ENCODE measurements at places on chromosomes 2 and 18.

GRCh38 chr2:223488814-223489213 is 113.3 kb downstream of the SCG2 start:
- no peak for DNase-seq

DNA sequence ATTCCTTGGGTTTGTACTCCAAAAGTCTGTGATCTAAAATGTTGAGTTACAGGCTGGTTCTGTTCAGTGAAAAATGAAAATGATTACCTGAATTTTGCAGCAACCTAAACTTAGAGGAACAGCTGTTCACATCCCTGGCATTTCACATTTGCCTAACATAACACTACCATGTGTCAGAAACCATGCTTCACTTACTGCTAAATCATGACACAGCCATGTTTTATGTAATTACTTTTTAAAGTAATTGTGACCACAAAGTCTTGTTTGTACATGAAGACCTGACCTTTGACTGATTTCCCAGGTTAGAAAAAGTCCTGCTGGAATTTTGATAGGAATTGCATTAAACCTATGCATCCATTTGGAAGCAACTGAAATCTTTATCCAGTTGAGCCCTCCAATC is 79.1 kb downstream of the FAM168B start:
- no peak for DNase-seq

GRCh38 chr2:100476606-100477005 is 6.3 kb downstream of the NMS start:
- no peak for DNase-seq

- DNase-seq = no peak
These were observed 5.7 kb downstream of the PSME4 start for GRCh38 chr2:53964987-53965687.

GRCh38 chr2:9145752-9146430 is 60.7 kb upstream of the ASAP2 start:
- no peak for DNase-seq

DNA sequence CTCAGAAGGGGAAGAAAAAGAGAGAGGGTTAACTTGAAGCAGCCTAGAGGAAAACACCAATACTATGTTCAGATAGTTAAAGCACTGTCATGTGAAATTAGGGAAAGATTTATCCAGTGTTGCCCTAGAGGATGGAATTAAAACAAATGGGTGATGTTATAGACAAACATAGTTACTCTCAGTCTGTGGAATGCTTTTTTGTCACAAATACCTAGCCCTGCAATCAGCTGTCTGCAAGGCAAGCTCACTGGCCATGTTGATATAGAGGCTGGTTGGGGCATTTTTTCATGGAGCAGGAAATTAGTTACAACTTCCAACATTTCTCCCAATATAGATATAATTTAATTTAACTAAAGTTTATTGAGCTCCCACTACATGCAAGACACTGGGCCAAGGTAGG is 8.4 kb upstream of the RAB10 start:
- no peak for DNase-seq

- no peak for DNase-seq
These were observed 36.3 kb upstream of the SMAD7 start for GRCh38 chr18:48986851-48987761.

DNA sequence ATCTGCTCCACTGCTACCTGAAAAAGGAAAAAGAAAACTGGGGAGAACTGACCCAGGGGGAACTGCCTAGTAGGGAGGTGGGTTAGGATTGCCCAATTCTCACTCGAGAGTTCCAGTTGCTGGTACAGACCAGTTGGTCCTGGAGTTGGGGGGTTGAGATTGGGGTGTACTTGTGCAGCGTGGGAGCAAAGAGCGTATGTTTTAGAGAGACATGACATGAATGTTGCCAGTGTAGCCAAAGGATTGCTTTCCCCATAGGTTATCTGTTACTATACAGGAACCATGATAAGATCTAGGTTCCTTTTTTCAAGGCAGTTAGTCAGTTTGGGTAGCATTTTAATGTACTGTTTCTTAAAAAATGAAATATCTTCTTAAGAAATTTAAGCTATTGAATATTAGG is 68.6 kb downstream of the APLF start:
- no peak for DNase-seq

DNA sequence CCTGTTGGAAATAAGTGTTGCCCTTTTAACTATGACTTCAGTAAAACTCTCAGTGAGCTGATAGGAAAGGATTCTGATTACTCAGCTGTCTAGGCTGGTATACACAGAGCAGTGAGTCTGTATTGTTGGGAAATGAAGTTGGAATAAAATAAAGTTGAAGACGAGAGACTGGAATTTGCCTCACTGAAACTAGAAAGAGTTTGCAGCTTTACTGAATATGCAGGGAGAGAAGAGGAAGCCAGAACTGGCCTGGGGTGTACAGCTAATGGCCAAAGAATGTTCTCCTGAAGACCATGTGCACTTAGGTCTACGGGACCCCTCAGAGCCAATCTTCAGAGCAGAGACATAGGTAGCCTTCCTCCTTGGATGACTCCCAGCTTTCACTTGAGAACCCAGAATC is 26.5 kb downstream of the EIF4E2 start:
- DNase-seq = no peak

DNA sequence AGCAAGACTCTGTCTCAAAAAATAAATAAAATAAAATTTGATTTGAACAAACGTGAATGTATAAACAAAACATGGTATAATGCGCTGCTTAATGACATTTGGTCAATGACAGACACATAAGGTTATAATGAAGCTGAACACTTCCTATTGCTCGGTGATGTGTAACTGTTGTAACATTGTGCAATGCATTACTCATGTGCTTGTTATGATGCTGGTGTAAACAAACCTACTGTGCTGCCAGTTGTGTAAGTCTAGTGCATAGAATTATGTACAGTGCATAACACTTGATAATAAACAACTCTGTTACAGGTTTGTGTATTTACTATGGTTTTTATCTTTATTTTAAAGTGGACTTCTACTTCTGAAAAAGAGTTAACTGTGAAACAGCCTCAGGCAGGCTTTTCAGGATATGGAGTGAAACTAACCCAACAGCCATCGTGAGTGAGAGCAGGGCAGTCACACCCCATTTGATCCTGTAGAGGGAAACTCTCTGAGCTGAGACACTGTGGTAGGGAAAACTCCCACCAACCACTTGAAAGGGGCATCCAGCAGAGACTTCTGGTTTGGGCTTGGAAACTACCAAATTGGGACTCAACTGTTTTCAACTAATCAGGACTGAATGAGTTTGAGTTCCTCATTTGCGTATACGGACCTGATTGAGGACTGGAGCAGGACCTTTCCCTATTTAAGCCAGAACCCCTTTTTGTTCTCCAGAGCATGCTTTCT is 8.7 kb upstream of the RPRD1A start:
- DNase-seq = no peak

DNA sequence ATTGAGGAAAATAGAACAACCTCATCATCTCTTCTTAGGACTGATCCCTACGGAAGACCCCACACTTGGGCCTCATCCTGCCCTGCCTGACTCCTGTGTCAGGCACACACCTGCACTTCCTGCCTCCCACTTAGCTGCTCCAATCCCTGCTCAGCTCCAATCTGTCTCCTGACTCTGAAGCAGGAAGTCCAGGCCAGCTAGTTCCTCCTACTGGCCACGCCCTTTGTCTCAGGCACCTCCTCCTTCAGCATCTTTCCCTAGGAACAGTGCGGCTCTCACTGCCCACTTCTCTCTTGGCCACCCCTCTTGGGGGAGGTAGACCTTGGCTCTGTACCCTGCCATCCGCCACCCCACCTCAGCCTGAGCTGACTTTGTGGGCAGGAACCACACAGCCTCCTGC is 135.8 kb downstream of the CELF4 start:
- no peak for DNase-seq

GRCh38 chr2:46798041-46798440 is 117.6 kb downstream of the MCFD2 start:
- DNase-seq = no peak

DNA sequence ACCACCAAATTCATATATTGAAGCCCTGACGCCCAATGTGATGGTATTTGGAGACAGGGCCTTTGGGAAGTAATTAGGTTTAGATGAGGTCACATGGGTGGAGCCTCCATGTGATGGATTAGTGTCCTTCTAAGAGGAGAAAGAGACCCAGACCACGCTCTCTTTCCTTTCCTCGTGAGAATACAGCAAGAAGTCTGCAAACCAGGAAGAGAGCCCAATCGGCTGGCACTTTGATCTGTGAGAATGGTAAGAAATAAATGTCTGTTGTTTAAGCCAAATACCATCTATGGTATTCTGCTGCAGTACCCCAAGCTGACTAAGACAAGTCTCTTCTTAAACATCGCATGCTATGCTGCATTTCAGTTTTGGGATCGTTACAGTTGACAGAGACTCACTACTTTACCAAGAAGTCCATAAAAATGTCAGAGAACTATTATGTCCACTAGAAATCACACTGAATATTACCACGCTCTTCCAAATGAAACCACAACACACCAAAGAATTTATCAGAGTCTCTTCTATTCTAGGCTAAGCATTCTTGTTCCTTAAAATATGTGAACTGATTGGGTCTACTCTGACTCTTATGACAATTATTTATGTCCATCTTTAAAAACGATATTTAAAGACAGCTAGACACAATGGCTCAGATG is 48.5 kb downstream of the LPIN2 start:
- DNase-seq = no peak

GRCh38 chr18:3117493-3118192 is 102.1 kb downstream of the MYOM1 start:
- no peak for DNase-seq

GRCh38 chr2:27041752-27042151 is 9.0 kb downstream of the TMEM214 start:
- no peak for DNase-seq

GRCh38 chr2:131011486-131011885 is 81.8 kb downstream of the FAM168B start:
- no peak for DNase-seq

- no peak for DNase-seq
These were observed 10.7 kb downstream of the STEAP3 start for GRCh38 chr2:119234021-119235019.

- no peak for DNase-seq
These were observed 91.3 kb upstream of the SEC11C start for GRCh38 chr18:59048378-59048777.

DNA sequence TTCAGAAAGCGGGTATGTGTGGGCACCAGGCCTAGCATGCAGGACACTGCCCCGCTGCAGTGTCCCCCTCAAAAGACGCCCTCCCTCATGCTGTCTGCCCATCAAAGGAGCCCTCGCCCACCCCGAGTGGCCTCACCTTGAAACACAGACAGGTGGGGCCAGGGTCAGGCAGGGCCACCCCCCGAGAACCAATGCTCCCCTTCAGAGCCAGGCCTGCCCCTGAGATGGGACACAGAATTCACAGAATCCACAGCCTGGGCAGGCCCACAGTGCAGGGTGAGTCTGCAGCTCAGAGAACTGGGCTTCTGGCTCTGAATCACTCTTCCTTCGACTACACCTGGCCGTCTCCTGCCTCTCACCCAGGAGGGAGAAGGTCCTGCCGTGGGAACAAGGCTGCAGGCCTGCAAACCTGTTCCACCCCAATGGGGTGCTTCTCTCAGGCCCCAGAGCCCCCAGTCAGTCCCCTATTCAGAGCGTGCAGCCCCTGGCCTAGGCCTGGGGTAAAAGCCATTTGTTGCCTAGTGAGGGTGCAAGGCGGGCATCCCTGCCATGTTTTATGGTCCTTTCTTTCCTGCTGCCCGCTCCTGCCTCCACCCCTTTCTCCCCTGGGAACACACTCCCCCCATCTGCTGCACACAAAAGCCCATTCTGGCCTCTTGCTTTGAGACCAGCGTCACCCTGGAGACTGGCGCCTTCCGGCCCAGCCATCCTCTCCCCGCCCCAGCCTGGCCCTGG is 11.3 kb upstream of the ARHGEF4 start:
- DNase-seq = no peak

GRCh38 chr2:241111440-241111805 is 9.3 kb upstream of the MTERF4 start:
- DNase-seq = no peak

GRCh38 chr2:101617188-101617587 is 80.3 kb upstream of the MAP4K4 start:
- DNase-seq = no peak

DNA sequence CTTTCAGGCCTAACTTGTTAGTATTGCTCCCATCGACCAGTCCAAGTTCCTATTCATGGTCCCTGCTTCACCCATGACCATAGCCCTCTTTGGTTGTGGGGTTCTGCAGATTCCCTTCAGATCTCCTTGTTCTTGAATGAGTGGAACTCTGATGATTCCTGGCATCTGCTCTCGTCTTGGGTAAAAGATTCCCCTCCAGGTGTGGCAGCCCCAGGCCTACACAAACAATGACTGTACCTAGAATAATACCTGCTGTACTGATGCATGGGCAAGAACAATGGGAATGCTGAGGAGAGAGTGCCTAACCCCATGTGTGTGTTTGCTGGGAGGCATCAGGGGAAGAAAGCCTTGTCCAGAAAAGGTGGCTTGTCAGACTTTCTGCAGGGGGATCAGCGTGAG is 39.2 kb upstream of the MRPL19 start:
- DNase-seq = no peak

DNA sequence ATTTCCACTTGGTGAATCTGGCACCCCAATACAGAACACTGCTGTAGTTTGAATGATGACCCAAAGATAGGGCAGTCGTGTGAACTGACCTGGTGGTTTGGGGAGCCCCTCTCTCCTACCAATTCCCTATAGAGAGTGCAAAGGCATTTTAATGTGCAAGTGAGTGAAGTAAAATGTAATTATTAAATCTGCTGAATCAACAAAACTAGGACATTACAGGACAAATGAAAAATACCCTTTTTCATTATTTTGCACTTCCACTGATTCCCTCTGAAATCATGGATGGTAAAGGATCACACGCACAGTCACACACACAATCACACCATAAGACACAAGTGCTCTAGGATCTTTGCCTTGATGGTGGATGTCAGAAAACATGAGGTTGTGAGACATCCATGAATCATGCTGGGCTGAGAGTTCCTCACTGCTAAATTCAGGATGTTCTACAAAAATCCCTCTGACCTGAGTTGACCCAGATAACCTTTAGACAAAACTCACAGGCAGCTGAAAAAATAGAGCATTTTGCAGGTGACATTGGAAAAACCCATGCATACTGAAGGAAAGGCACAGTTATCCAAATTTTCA is 197.4 kb downstream of the FBXO15 start:
- no peak for DNase-seq

DNA sequence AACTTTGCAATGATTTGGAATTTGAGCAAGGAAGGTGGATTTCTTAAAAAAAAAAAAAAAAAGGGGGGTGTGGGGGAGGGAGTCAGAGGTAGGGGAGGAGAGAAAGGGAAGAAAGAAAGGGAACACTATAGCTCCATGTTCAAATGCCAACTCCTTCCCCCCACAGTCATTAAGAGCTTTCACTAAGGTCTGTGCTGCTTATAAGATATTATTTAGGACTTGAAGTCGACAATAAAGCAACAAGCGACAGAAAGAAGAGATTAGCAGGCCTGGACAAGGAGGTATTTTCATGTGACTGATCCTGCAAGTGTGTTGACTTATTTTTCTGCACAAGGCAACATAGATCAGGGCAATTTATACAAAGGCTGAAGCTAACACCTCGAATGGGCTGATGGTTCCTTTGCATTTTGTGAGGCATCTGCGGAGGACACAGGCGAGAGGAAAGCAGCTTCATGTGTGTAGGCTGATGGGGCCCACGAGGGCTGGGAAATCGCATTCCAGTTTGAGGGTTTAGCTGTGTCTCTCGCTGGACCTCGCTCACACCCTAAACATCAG is 382.0 kb downstream of the SOX11 start:
- no peak for DNase-seq

GRCh38 chr18:48295586-48296311 is 113.4 kb downstream of the ZBTB7C start:
- DNase-seq = no peak

Data from prostate gland (tissue), 2 donors.